Pancreas (tissue), 10 donors: ENCODE measurements at places on chromosomes 2 and 18. TPM values are rescaled to one million over a fixed set of nuclear protein-coding genes. Genes with fewer than 3 reads are reported as not detected.

DNA sequence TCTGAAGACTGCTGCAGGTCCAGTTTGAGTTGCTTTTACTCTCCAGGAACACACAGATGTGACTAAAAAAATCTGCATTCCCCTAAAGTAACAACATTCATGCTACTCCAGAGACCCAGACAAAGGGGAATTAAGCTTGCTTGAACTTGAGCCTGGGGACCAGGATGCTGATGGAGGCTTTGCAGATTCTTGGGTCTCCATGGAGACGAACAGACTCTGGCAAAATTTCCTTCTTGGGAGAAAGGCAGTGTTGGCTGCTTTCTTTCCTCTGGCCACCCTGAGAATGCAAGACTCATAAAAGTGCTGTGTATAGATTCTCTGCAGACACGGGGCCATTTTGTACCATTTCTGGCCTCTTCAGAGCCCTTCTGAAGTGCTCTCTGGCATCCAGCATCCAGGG is 112.0 kb downstream of the ACTR3 start:
- no peak for DNase-seq

- DNase-seq = no peak
Measured at GRCh38 chr2:5983511-5984272, 291.5 kb downstream of the SOX11 start.

GRCh38 chr18:23330423-23330822 is 122.7 kb upstream of the RIOK3 start:
- DNase-seq = no peak

DNA sequence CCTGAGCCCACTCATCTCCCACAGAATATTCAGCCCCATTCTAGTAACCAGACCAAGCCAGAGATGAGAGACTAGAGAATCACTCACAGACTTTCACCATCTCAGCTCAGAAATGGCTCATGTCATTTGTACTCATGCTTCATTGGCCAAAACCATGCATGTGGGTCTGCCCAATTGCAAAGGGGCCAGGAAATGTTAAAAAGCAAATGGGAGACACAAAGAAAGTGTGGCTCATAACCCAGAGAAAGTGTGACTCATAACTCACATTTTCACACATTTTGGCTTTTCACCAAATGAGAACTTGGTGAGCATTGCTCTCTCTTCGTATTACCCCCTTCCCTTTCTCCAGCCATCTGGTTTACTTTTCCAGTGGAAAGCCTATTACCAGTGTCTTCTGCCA is 66.2 kb downstream of the MDH1 start:
- DNase-seq = no peak

The REG1B gene
- 15,174 TPM for total RNA-seq

The NPPC gene
- not detected for total RNA-seq
